ENCODE measurements at places on chromosomes 1 and 21. TPM values are rescaled to one million over a fixed set of nuclear protein-coding genes. Genes with fewer than 3 reads are reported as not detected.

DNA sequence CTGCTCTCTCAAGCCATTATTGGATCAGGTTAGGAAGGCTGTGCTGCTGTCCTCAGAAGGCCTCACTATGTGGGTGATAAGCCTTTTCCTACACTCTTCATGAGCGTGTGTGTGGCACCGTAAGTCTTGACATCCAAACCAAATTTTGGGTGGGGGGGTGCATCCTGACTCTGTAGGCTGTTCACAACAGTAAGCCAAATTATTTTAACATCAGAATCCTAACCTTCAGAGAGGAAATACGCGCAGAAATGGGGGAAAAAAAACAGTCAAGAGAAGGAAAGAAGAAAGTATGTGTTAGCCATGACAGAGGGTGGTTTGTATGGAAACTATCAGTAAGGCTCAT, 21.0 kb downstream of the STPG1 start:
- no peak for DNase-seq

GRCh38 chr1:112251766-112252506, 144.1 kb upstream of the CTTNBP2NL start:
- DNase-seq, result peak; percentile 77

Gene UBIAD1
- total RNA-seq, result 7.1 TPM

Gene GBP1
- total RNA-seq, result 66.7 TPM

Gene OR2T11
- total RNA-seq, result not detected

GRCh38 chr1:36134505-36135329, 9.7 kb upstream of the COL8A2 start:
- peak; percentile 61 for DNase-seq

Gene HCRTR1
- total RNA-seq, result not detected

Gene BARHL2
- not detected for total RNA-seq

GRCh38 chr21:44255511-44255981, 6.2 kb downstream of the DNMT3L start:
- peak; percentile 20 for DNase-seq

- no peak for DNase-seq
Measured at GRCh38 chr1:39965044-39965443, 10.1 kb downstream of the MFSD2A start.

- DNase-seq, result peak; percentile 70
Measured at GRCh38 chr1:159921700-159922504, 3.4 kb downstream of the TAGLN2 start.

DNA sequence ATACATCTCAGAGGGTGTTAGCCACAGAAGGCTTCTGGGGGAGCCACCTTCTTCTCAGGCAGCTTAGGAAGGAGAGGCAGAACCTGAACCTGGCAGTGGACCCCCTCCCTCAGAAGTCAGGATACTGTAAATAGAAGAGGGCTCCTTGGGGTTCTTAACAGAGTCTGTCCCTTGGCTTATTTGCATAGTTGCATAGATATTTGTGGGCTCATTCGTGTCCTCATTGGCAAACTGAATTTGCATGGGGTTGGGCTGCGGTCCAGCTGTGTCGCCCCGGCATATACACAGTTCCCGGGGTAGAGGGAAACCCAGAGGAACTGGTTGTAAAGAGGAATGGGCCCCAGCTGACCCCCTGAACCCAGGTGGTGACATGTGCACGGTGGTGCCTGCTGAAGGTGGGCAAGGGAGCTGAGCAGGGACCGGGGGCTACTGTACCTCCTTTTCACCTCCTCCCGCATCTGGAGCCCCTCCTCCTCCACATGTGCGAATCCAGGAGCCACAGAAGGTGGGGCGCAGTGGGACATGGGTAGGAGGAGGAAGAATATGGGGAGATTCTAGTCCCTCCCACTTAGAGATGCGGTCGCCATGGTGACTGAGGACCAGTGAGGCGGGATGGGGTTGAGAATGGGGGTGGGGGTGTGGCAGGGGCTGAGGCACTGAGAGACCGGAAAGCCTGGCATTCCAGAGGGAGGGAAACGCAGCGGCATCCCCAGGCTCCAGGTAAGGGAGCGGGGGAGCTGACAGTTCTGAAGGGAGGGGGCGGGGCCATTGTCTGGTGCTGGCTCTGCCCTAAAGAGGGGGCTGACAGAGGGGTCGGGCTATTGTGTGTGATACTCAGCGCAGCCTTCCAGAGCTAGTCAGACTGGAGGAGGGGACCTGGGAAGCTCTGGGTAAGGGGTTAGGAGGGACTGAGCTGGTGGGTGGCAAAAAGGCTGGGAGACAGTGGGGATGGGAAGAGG, 3.7 kb upstream of the SEMA4A start:
- no peak for DNase-seq

DNA sequence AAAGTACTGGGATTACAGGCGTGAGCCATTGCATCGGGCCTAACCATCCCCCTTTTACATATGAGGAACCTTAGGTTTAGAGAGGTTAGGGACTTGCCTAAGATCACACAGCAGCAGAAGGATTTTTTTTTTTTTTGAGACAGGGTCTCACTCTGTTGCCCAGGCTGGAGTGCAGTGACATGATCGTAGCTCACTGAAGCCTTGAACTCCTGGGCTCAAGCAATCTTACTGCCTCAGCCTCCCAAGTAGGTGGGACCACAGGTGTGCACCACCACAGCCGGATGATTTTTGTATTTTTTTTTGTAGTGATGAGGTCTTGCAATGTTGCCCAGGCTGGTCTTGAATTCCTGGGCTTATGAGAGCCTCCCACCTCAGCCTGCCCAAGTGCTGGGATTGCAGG, 2.2 kb upstream of the C1orf167 start:
- no peak for DNase-seq

DNA sequence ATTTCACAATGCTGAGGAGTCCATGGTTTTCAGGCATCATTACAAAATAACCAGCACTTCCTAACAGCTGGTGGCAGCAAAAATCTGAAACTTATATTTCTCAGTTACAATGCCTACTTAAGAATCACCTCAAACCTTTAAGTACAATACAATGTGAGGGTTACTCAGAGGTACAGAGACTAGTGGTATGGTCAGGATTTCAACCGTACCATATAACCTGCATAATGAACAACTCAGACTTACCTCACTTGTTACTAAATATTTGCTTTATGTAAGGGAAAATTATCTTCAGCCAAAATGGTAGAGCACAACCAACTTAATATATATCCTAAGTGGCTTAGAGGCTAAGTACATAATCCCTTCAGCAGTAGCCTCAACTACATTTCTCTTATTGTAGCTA, 344.5 kb downstream of the SMYD3 start:
- no peak for DNase-seq

Gene LRRC53
- not detected for total RNA-seq

DNA sequence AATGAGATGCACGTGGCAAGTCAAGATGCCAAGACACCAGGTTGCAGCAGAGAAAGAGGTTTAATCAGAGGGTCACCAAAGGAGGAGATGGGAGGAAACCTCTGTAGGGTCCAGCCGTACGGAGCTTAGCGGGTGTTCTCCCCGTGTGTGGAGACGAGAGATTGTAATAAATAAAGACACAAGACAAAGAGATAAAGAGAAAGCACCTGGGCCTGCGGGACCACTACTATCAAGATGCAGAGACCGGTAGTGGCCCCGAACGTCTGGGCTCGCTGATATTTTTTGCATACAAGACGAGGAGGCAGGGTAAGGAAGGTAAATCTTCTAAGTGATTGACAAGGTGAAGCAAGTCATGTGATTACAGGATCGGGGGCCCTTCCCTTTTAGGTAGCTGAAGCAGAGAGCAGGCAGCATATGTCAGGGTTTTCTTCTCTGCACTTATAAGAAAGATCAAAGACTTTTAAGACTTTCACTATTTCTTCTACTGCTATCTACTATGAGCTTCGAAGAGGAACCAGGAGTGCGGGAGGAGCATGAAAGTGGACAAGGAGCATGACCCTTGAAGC, 41.2 kb upstream of the TDRD10 start:
- DNase-seq, result no peak

Gene CD247
- total RNA-seq, result not detected

DNA sequence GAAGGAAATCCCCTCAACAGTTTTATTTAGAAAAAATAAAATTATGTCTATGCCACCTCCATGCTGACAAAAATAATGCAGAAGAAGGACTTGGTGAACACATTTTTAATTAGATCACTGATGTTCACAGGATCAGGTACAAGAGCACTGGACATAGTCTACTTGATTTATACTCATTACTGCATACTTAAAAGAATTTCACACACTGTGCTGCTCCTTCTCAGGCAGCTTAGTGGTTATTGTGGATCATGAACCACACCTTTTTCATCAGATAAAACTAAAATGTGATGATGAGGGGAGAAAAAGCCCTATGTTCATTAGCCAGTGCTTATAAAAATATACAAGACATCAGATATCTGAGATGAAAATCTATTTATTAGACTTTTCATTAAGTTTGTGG, 103.3 kb upstream of the DPH5 start:
- DNase-seq, result no peak

DNA sequence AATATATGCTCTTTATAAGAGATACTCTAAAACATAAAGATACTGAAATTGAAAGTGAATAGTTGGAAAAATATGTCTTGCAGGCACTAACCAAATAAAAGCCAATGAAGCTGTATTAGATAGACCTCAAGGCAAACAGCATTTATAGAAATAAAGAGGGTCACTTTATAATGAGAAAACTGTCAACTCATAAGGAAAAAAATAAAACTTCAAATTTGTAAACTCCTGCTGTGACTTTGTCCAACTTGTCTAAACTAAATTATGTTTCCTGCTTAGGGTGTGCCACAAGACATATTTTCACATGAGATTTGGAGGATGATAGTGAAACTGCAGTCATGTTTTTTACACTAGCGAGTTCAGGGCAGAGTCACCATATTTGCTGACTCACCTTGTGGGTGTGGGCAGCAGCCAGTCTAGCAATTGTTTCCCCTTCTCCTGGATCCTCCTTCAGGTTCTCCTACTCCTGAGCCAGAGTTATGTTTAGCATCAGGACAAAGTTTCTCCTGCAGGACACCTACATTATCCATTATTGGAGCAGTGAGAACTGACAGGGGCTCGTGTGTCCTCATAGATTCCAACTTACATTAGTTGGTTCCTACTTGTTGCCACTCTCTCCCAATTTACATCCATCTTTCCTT, 43.8 kb downstream of the CD53 start:
- peak; percentile 66 for DNase-seq

Gene CFHR2
- not detected for total RNA-seq

DNA sequence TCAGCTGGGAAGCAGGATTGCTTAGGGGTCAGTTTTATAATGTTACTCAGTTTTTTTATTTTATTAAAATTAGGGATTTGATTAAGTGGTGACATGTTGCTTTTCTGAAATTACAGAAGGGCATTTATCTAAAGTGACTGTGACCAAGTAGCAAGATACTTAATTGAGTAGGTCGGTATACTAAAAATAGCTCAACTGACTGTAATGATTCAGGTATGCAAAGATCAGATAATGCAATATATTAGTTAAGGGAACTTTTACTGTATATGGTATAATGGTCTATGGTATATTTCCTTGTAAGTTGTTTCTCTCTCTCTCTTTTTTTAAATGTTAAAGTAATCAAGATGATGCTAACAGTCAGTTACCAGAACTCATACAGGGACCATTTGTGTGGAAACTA, 26.2 kb downstream of the RLF start:
- no peak for DNase-seq

DNA sequence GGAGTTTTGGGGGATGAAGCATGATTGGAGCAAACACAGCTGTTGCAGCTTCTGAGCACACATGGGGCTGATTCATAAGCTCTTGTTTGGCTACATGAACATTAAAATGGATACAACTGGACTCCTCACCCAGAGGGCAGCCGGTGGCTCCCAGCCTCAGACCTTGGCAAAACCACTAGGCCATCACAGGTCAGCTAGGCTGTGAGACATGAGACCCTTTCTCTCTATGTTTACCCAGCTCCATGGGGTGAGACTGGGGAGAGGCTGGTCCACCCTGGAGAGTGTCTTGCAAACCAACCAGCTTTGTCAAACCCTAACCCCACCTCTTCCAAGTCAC, 388.7 kb downstream of the PTPRU start:
- no peak for DNase-seq

Gene RBP7
- total RNA-seq, result not detected

DNA sequence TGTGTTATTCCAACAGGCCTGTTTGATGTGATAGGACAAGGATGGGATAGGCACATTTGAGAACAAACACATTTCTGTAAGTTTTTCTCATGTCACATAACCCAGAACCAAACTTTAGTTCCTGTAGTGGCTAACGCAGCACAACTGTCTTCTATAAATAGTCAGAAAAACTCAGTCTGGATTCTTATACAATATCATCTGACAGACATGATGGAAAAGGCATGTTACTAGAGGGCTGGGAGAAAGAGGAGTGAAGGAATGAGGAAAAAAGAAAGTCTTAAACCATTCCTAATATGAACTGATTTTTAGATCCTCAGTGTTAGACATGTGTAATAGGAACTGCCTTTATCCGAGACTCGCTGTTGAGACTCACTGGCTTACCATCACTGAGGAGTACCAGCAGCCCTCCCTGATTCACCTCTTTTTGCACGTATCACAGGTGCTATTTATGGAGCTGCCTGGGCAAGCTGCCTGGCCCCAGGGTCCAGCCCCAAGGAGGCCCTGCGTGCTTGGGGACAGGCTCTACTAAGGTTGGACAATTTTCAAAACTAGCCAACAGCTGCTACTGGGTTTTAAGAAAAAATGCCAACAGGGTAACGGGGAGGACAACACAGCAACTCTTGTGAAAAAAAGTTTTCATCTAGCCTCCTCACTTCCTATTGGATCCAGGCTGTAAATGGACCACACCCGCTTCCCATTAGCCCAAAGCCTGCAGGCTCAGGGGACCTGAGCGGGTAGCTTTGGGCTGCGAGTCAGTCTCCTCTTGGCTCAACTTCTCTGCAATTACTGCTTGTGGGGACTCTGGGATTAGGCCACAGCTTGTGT, 30.7 kb upstream of the SERBP1 start:
- peak; percentile 56 for DNase-seq

GRCh38 chr1:87598429-87598828, 269.7 kb downstream of the LMO4 start:
- no peak for DNase-seq

DNA sequence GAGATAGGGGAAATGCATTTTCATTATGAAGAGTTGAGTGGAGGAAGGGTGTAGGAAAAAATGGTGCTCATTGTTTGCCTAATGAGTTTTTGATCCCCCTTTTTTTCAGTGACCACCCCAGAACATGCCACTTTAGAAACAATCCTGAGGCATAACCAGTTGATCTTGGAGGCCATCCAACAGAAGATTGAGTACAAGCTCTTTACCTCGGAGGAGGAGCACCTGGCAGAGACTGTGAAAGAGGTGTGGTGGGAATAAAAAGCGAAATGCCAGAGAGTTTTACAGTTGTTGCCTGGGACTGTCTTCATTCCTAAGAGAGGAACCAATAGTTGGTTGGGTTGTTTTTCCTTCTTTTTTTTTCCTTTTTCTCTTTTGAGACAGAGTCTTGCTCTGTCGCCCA, 54.3 kb upstream of the EPHA8 start:
- no peak for DNase-seq

GRCh38 chr1:77230051-77230450, 10.8 kb upstream of the PIGK start:
- DNase-seq, result no peak

Gene U2AF1
- total RNA-seq, result 24.7 TPM

Gene PHF13
- total RNA-seq, result 10.7 TPM

Data from RPMI7951 (cell line).